Brain pericyte (primary cell): ENCODE measurements at places on chromosomes 7 and 10.
A peak's percentile ranks its signal among the peaks of the same experiment; 100 is the strongest.

- no peak for DNase-seq
Measured at GRCh38 chr7:157352516-157352915, 15.7 kb downstream of the DNAJB6 start.

- DNase-seq: no peak
Measured at GRCh38 chr10:131444286-131444685, 132.8 kb upstream of the TCERG1L start.

DNA sequence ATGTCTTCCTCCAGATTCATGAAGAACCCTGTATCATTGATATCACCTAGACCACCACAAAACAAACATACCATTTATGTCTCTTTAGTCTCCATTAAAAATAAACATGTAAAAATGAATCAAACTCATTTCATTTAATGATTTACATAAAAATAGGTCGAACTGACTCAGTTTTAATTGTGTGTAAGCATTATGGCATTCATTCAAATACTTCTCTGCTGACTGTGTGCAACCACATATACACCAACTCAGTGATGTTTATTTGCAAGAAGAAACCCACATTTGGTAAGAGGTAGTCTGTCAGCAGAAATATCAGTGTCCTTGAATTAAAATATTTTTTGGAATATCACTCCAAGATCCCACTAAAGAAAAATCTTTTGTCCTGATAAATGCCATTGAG is 30.5 kb downstream of the ABCB1 start:
- no peak for DNase-seq

DNA sequence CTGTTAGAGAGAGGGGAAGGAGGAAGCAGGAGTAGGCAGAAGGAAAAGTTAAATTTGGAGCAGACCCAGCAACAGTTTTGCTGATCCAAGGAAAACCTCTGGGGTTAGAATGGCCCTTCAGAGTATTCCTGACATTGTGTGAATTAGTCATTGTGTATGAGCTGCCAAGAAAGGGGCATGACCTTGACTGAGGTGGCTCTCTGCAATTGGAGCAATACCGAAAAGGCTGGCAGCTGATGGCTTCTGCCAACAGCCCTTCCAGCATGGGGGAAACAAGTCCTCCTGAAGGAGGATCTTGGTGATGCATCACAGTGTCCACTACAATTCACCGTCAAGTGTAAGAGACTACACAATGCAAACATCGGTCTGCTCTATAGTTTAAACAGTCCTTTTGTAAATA is 20.6 kb upstream of the WASL start:
- peak; percentile 45 for DNase-seq

GRCh38 chr7:124758327-124758726 is 7.3 kb downstream of the GPR37 start:
- no peak for DNase-seq

- no peak for DNase-seq
Measured at GRCh38 chr7:90390926-90391325, 12.3 kb upstream of the CLDN12 start.

- no peak for DNase-seq
Measured at GRCh38 chr7:136325578-136325977, 348.4 kb upstream of the MTPN start.
